Inflammatory macrophage treated with lipopolysaccharide for 4 hours (primary cell): ENCODE measurements at places on chromosomes 3 and 15.

DNA sequence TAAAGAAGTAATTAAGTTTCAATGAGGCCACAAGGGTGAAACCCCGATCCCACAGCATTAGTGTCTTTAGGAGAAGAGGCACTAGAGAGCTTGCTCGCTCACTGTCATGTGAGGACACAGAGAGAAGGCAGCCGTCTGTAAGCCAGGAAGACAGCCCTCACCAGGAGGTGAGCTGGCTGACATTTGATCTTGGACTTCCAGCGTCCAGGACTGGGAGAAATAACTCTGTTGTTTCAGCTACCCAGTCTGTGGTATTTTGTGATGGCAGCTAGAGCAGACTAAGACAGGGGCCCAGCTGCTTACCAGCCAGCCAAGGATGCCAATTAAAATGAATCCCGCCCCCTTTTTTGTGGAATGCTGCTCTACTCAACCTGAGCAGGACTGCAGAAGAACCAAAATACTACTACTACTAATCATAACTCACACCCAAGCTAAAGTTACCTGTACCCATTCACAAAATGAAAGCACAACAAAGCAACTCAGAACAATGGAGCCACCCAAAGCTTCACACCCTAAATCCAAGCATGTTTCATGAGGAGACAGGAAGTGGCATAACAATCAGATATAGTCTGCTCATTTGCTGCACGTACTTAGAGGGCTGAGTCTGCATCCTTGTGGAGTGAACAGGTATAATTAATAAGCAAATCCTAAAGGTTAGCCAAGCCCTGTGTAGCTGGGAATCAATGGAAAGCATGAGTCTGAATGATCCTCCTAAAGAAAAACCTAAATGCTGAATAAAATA is 35.6 kb upstream of the RHCG start:
- DNase-seq: no peak

DNA sequence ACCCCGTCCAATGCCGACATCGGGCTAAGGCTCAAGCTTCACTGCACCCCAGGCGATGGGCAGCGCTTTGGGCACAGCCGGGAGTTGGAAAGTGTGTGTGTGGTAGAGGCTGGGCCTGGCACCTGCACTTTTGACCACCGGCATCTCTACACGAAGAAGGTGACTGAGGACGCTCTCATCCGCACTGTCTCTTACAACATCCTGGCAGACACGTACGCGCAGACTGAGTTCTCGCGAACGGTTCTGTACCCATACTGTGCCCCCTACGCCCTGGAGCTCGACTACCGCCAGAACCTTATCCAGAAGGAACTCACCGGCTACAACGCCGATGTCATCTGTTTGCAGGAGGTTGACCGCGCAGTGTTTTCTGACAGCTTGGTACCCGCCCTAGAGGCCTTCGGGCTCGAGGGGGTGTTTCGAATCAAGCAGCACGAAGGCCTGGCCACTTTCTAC is 1.0 kb downstream of the PDE12 start:
- DNase-seq: peak; percentile 47

- peak; percentile 62 for DNase-seq
Observed at GRCh38 chr15:74635228-74635627, 19.6 kb downstream of the CLK3 start.

GRCh38 chr3:150911771-150912170 is 6.5 kb upstream of the MINDY4B start:
- DNase-seq: no peak

- no peak for DNase-seq
Observed at GRCh38 chr3:169429328-169429727, 234.2 kb downstream of the MECOM start.

DNA sequence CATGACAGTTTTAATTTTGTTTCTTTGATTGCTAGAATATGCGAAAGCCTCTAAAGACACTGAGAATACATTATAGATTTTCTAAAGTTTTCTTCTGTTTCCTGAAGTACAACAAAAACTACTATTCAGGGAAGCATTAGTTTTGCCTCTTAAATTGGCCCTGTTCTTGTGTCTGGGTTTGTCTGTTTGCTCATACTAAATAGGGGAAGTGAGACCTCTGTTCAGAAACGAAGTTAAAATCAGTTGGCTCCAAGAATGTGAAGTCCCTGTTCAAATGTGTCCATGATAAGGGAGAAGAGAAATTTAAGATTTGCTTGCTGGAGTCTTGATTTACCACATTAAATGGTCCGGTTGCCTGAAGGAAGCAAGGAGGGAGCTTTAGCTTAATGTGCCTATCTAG is 327.3 kb upstream of the GBE1 start:
- DNase-seq: peak; percentile 9

DNA sequence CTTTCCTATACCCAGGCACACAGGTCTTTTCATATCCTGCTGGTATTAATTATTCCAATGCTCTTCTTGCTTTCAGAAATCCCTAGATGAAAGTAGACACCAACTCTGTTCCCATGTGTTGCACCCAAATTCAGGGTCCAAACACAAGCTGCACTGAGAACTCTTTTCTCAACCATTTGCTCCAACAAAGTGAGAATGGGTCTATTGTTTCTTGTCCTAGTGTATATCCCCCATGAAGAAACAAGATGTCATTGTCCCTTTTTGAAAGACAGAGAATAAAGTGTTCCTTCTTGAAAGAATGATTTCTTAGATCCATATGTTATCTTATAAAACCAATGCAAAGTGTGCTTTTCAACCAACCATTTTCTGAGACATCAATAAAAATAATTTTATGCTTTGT is 353.7 kb downstream of the CNTN6 start:
- DNase-seq: no peak

- DNase-seq: peak; percentile 90
Observed at GRCh38 chr15:89812011-89812846, 2.4 kb downstream of the ANPEP start.

GRCh38 chr3:149792452-149793270 is at the start of gene ANKUB1:
ANKUB1 (minus strand) TSS chr3:149792554; CDS start chr3:149792366, 188 bp downstream.
- no peak for DNase-seq

DNA sequence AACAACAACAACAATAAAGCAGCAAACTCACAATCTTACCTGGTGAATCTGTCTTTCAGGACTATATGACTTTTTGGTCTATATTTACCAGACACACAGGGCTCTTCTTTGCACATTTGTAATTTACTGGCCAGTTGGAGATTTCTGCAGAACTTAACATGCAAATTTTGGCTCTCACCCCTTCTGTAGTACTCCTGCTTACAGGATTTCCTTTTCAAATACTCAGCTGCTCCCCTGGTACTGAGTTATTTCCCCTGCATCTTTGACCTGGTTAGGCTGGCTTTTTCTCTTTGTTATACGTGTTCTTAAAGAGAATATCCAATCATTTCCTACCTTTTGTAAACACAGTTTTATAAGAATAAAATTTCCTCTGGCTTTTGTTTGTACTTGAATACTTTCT is 228.0 kb downstream of the MBNL1 start:
- DNase-seq: no peak

DNA sequence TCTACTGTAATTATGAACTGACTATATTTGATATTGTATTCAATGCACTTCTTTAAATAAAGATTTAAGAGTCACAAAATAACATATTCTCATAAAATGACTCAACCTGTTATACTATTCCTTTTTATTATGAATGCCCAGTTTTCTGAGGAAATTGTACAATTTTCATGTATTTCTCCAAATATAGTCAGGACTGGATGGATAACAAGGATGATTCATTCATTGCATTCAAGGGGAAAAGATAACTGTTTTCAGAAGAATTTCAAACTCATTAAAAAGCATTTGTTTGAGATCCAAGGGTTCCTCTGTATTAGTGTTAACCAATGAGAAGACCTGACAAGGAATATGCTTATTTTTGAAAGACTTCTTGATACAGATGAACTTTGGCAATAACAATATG is 163.7 kb downstream of the MEIS2 start:
- DNase-seq: no peak

GRCh38 chr3:196726788-196727675 is 12.6 kb upstream of the PAK2 start:
- no peak for DNase-seq

GRCh38 chr3:103446953-103447629 is 1012.3 kb downstream of the ZPLD1 start:
- DNase-seq: no peak

DNA sequence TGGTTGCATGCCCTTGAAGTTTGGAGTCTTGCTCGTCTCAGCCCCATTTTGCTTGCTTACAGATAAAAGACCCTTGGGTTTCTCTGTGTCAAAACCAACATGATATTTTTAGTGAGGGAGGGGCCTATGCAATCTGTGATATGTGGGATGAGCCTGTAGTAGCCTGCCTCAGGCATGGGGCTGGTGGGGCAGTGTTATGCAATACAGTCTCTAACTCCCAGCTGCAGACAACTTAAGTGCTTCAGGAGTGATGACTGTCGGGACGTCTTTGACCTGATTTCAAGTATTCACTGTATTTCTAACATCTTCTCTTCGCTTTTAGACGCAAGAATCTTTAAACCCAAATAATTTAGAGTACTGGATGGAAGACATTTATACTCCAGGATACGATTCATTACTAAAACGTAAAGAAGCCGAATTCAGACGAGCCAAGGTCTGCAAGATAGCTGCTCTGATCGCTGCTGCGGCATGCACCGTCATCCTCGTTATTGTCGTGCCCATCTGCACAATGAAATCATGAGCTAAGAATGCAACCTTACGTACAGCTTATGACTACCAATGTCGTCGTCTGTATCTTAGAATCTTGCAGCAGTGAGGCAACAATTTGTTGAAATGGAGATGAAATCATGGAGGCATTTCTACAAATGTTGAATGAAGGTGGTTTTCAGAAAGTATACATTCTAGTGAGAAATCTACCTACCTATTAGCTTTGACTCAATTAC is 35.9 kb downstream of the MINAR1 start:
- DNase-seq: no peak

DNA sequence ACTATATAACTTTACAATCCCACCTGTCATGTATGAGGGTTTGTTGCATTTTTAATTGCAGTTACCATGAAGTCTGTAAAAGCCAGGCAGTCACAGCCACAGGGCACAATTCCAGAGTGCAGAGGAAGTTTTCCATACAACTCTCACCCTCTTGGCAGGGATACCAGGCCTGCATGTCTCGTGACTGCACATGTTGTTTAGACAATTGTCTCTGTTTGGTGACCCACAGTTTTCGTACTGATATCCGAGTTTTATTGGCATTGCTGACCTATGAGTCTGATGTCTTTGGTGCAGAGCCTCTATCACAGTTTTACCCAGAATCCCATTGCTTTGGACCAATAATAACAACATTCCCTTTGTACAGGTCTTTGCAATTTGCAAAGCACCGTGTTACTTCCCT is 24.9 kb upstream of the MYZAP start:
- no peak for DNase-seq

GRCh38 chr15:78415284-78415683 is 22.7 kb upstream of the IREB2 start:
- DNase-seq: no peak

DNA sequence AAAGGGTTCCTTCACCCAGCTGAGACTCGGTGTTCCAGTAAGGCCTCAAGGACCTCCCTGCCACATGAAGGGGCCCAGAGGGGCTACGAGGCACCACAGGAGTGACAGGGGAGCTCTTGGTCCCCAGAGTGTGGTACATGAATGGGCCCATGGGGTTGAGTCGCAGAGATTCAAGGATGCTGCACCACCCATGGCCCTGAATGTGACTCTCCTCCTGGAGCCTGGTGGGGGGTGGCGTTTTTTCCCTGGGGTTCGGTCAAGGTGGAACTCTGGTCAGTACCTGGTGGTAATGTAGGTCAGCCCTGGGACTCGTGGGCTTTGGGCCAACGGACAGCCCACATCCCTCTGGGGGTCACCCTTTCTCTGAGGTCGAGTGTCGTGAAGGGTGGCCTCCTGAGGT is 204.0 kb downstream of the UBE3A start:
- no peak for DNase-seq

- no peak for DNase-seq
Observed at GRCh38 chr3:158121295-158121694, 11.4 kb downstream of the RSRC1 start.

GRCh38 chr3:126848991-126849390 is 133.9 kb upstream of the PLXNA1 start:
- DNase-seq: no peak

- no peak for DNase-seq
Observed at GRCh38 chr3:10421996-10422395, 83.4 kb downstream of the ATP2B2 start.

- DNase-seq: no peak
Observed at GRCh38 chr15:68201879-68202261, 3.3 kb downstream of the CALML4 start.

DNA sequence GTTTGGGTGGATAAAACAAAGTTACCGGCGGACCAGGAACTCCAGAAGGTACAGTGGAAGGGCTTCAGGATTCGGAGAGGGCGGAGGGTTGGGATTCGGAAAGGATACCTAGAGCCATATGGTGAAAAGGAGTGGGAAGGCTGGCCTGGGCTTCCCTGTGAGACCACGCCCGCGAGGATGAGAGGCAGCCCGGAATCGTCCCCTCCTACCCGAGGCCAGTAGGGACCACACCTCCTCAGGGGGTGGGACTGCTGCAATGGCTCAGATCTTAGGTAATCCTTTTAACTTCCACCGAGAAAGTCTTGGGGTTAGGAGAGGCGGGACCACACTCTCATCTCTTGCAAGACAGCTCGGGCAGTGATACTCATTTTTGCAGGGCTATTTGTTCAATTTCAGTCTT is 511.3 kb downstream of the OCA2 start:
- DNase-seq: no peak

DNA sequence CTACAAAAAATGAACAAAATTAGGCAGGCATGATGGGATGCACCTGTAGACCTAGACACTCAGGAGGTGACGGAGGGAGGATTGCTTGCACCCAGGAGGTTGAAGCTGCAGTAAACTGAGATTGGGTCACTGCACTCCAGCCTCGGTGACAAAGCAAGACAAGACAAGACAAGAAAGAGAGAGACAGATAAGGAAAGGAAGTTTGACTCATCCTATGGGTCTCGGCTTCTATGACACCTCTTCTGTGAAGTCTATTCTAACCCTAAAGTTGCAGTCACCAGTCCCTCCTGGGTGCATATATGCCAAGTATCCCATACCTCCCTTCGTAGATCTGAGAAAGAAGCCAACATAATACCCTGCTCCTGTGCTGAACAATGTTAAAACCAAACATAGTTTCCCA is 7.9 kb upstream of the ZMAT3 start:
- DNase-seq: no peak

DNA sequence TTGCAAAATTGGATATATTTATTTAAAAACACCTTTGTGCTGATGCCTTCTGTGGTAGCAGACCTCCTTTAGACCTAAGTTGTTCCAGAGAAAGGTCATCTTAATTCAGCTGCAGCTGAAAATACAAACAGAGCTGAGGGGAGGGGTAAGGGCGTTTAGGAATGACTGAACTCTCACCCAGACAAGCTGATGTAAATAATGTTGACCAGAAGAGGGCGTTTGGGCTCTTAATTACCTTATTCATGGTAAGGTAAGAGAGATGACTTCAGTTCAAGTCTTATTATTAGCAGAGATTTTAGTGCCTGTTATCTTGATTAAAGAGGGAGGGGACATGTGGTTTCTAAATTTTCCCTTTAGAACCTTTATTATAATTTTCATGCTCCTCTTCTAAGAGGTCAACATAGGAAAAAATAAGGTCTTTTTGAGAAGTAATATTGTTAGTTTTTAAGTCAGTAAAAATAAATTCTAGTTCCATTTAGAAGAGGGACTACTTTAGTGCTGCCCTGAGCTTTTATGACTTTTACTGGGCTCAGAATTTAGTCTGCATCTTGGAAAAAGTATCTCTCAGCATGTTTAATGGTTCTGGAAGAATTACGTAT is 46.3 kb downstream of the GPR171 start:
- DNase-seq: peak; percentile 72
